ENCODE measurements at places on chromosomes 11 and 22. TPM values are rescaled to one million over a fixed set of nuclear protein-coding genes. Genes with fewer than 3 reads are reported as not detected.

Gene CCDC116
- total RNA-seq: 1.1 TPM

Gene THY1
- 46.6 TPM for total RNA-seq

Gene OR8G5
- not detected for total RNA-seq

Gene RFPL1
- not detected for total RNA-seq

Gene TENM4
- 7.1 TPM for total RNA-seq

Gene LRFN4
- 21.1 TPM for total RNA-seq

Gene P2RY2
- 9.3 TPM for total RNA-seq

Gene KIRREL3
- total RNA-seq: not detected

Gene TMPRSS4
- 2.9 TPM for total RNA-seq

Gene VWCE
- 0.55 TPM for total RNA-seq

Gene CREB3L1
- 59.3 TPM for total RNA-seq

Gene PGA5
- not detected for total RNA-seq

Gene FAR1
- total RNA-seq: 51.0 TPM

Gene MS4A4A
- total RNA-seq: 93.6 TPM

Gene GAL
- total RNA-seq: not detected

Gene KCNJ1
- total RNA-seq: not detected

Gene RASSF10
- 2.0 TPM for total RNA-seq

Gene TREH
- not detected for total RNA-seq

Gene VPS37C
- 21.2 TPM for total RNA-seq

Gene SCGB1D4
- total RNA-seq: not detected

Gene OLFML1
- total RNA-seq: 28.8 TPM

Gene AASDHPPT
- 27.2 TPM for total RNA-seq

Gene IL17REL
- total RNA-seq: not detected

Gene UBE4A
- 40.8 TPM for total RNA-seq

Gene MLC1
- 0.39 TPM for total RNA-seq

Gene MUC15
- total RNA-seq: 6.4 TPM

Gene HEPN1
- not detected for total RNA-seq

Gene OR52M1
- total RNA-seq: not detected

Gene PLA2G3
- 9.9 TPM for total RNA-seq

Gene GAS2
- 0.96 TPM for total RNA-seq

Gene HBG2
- total RNA-seq: not detected

Gene TMEM45B
- 24.3 TPM for total RNA-seq

Gene APOBEC3H
- 0.94 TPM for total RNA-seq

Gene GRM5
- total RNA-seq: 0.08 TPM

Gene PLEKHB1
- total RNA-seq: 32.2 TPM

Gene MPEG1
- total RNA-seq: 23.5 TPM

Gene MMP13
- total RNA-seq: 0.87 TPM

Gene SPINDOC
- 21.7 TPM for total RNA-seq

Gene HPX
- 0.90 TPM for total RNA-seq

Gene OR4S1
- not detected for total RNA-seq

Gene TRPM5
- not detected for total RNA-seq

Gene APOL4
- total RNA-seq: 12.8 TPM

Gene LRRC75B
- total RNA-seq: 6.8 TPM

Gene DCDC1
- 0.09 TPM for total RNA-seq

Gene PKDREJ
- total RNA-seq: 0.05 TPM

Gene F2
- total RNA-seq: not detected

Gene ZNF280B
- total RNA-seq: 0.65 TPM

Gene RFPL2
- total RNA-seq: not detected

Gene KRTAP5-9
- 0.20 TPM for total RNA-seq

Gene AP2A2
- 97.1 TPM for total RNA-seq

Gene CARD18
- not detected for total RNA-seq

Gene IGSF9B
- total RNA-seq: 9.9 TPM

Gene ATL3
- 76.1 TPM for total RNA-seq

Gene LDLRAD3
- total RNA-seq: 7.1 TPM

Gene DUSP8
- 21.8 TPM for total RNA-seq
